ENCODE measurements at places on chromosomes 1 and 21.

DNA sequence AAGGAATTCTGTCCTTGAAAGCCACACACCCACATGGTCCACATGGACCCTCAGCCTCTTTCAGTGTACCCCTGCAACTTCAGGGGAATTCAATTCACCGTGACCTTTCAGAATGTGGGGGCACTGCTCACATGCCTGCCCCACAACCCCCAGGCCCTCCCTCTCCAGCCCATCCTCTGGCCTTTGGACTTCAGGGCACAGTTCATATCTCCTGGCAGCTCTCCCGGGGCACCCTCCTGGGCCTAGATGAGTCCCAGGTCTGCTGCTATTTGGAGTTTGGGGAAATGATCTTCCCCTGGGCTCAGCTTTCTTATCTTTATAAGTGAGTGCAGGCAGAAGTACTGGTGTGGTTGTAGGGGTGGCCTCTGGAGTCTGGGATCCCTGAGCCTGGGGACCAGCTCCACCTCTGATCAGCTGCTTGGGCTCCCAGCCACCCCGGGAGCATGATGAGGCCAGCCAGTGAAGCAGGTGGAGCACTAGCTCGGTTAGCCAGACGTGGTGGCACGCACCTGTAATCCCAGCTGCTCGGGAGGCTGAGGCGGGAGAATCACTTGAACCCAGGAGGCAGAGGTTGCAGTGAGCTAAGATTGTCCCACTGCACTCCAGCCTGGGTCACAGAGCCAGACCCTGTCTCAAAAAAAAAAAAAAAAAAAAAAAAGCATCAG is 15.8 kb downstream of the C1orf167 start:
- DNase-seq: no peak

DNA sequence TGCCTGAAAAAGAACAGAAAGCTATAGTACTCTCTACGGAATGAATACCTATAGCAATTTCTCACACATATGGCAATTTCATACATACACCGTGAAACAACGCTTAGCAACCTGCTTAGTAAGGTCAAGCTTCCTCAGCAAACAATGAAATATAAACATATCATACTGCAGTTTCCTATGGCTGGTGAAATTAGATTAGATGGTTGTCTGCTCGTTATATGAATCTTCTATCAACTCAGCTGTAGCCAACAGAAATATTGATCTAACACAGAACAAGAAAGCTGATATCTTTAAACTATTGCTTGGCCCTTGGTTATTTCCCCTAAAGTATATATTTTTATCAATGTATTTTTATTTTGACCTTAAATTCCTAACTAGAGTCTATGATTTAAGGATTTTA is 187.8 kb downstream of the SLC44A5 start:
- DNase-seq: no peak

DNA sequence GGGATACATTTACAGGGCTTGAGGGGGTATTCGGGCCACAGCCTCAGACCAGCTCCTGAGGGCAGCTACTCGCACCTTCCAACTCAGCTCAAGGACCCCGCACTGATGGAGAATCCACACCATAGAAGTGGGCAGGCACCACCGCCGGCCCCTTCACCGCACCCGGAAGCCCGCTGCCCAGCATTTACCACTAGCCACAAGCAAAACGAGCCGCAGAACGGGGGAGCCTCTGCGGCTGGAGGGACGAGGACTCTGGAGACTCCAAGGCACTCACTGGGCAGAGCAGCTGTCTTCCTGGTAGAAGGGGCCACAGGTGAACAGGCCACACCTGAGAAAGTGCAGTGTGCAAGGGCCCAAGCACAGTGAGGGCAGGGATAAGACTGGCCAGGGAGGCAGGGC is 5.4 kb downstream of the UBE2J2 start:
- no peak for DNase-seq

GRCh38 chr1:198845271-198845670 is 206.4 kb downstream of the PTPRC start:
- no peak for DNase-seq

DNA sequence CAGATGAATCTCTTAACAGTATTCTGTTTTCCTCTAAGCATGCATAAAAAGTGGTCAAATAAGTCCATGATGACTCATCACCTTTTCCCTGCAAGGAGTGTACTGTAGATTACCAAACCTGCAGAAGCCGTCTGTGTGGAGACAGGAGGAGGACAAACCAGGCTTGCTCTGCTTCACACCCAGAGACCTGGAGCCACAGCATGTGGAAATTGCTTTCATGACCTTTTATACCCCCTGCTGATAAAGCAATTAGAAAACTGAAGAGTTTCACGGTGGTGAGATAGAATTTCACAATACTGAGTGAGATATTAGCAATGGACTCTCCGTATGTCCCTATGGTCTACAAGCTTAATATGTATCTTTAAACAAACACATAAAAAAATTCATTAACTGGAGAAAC is 9.4 kb downstream of the CORT start:
- DNase-seq: peak; percentile 94

- DNase-seq: peak; percentile 82
Measured at GRCh38 chr1:179017383-179018326, 8.0 kb upstream of the FAM20B start.

DNA sequence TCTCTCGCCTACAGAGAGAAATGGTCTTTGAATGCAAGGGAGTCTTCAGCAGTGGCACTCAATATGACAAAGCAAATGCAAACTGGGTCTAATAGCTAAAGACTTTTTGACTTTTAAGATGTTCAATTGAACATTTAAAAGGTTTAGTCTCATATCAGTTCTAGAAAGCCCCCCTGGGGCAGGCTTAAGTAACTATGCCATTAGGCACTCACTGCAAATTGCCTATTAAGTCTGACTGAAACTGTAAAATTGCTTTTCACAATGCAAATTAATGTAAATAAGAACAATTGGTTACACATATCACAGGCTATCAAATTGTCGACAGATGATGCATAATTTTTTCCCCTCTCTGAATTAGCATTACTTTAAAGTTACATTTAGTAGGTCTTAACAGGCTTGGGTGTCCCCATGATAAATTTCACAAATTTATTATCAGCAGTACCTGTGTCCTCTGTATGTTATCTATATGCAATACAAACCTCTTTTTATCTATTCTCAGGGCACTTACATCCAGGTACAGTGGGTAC is 329.1 kb downstream of the LRRIQ3 start:
- no peak for DNase-seq

GRCh38 chr1:160081261-160081936 is at the start of gene KCNJ9:
Gene KCNJ9, plus strand, starts transcription at chr1:160081538. Its CDS starts 2,493 bp downstream, at chr1:160084031.
- no peak for DNase-seq

Measured in fibroblast of villous mesenchyme (primary cell).